Kidney (tissue), 22 donors: ENCODE measurements at places on chromosomes 16 and 17. TPM values are rescaled to one million over a fixed set of nuclear protein-coding genes. Genes with fewer than 3 reads are reported as not detected.

DNA sequence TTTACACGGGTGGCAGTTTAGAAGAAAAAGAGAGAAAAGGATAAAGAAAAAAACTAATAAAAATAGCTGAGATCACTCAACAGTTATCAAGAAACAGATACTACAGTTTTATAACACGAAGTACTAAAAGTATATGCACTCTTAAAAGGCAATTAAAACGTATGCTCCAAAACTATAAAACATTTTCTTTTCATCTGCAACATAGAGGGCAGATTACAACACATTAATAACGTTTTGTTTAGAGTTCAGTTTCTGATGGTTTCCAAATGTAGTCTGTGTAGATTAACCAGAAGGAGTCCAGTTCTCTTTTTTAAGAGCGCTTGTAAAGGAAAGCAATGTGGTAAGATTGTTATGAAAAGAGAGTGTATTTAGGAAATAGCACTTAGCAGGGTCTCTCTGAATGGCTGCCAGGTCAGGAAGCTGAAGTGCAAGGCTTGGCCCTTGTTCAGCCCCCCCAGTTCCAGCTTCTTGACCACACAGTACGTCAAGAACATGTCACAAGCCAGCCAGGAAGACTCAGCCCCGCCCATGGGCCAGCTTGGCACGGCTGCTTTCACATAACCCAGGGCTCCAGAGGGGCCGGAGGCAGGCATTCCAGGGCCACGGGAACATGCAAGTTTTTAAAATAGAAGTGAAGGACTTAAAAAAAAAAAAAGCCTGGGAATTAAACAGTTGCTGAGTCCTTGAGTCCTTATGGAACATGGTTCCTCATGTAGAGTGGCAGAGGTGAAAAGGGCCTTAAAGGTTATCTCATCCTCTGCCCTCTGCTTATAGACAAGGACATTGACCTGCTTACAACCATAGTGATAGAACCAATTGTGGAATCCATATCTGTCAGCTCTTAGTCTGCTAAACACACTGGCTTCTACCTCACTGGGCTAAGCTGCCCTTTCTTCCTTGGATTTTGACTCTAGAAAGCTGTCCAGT is 147.4 kb upstream of the TBX2 start:
- no peaks in the 10 kb centered on the region for H3K27me3 ChIP-seq
- H3K36me3 ChIP-seq, result no peaks in the 10 kb centered on the region
- H3K4me1 ChIP-seq, result peaks cover 16% of the 10 kb centered on the region
- peak overlapping the region; percentile 4 for H3K27ac ChIP-seq
- no peak overlapping the region for H3K4me3 ChIP-seq

- no peak overlapping the region for H3K4me3 ChIP-seq
- H3K4me1 ChIP-seq, result peaks cover 2% of the 10 kb centered on the region
- H3K36me3 ChIP-seq, result peaks cover 6% of the 10 kb centered on the region
- H3K27ac ChIP-seq, result no peak overlapping the region
- H3K27me3 ChIP-seq, result no peaks in the 10 kb centered on the region
Measured at GRCh38 chr17:42844761-42845555, 578 bp downstream of the AOC2 start.

DNA sequence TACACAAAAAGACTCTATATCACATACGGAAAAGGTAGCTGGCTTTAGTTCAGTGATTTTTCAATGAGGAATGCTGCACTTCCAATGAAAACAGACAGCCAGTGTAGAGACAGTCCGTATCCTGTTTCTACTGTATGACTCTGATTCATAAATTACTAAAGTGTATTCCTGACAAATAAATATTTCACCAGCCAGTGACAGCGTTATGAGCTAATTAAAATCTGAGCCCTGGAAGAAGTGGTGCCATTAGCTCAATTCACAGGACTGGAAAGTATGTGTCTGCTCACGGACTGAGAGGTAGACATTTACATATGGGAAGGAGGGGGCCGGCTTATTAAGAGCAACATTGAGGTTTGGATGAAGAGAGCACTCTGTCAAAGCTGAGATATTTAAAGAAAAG is 207.9 kb upstream of the RBFOX1 start:
- H3K27ac ChIP-seq, result no peak overlapping the region
- no peaks in the 10 kb centered on the region for H3K36me3 ChIP-seq
- H3K27me3 ChIP-seq, result no peaks in the 10 kb centered on the region
- no peak overlapping the region for H3K4me3 ChIP-seq
- peak; percentile 15 for DNase-seq

GRCh38 chr16:88924834-88925539 is 52.0 kb downstream of the CBFA2T3 start:
- H3K27me3 ChIP-seq, result no peaks in the 10 kb centered on the region
- H3K4me3 ChIP-seq, result no peak overlapping the region
- no peak for DNase-seq
- H3K36me3 ChIP-seq, result no peaks in the 10 kb centered on the region
- H3K27ac ChIP-seq, result no peak overlapping the region

- no peak overlapping the region for H3K4me3 ChIP-seq
- DNase-seq, result peak; percentile 10
- no peaks in the 10 kb centered on the region for H3K4me1 ChIP-seq
- no peaks in the 10 kb centered on the region for H3K27me3 ChIP-seq
Measured at GRCh38 chr17:71681427-71682173, 439.2 kb upstream of the SOX9 start.

DNA sequence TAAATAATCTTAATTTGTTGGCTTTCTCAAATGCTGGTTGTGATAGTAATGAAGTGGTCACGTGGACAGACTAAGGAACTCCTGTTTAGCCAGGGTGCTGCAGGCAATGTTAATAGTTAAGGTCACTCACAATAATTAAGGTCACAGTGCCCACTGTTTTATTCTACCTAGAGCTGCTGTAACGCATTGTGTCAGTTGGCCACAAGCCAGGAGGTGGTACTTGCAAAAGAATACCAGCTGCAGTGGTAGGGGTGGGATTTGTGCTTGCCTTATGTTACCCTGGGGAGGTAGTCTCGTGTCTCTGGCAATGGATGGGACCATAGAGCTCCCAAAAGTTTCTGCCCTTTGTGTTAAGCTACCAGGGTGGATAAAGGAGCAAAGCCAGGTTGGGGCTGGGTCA is 969.1 kb upstream of the CDH8 start:
- no peak overlapping the region for H3K4me3 ChIP-seq
- DNase-seq, result no peak
- no peaks in the 10 kb centered on the region for H3K27me3 ChIP-seq
- H3K27ac ChIP-seq, result no peak overlapping the region
- H3K36me3 ChIP-seq, result no peaks in the 10 kb centered on the region

- no peak overlapping the region for H3K4me3 ChIP-seq
- no peaks in the 10 kb centered on the region for H3K36me3 ChIP-seq
- H3K27me3 ChIP-seq, result no peaks in the 10 kb centered on the region
- peak overlapping the region; percentile 100 for H3K27ac ChIP-seq
Measured at GRCh38 chr16:67841198-67841815, 813 bp upstream of the THAP11 start.

- no peaks in the 10 kb centered on the region for H3K4me1 ChIP-seq
- no peaks in the 10 kb centered on the region for H3K36me3 ChIP-seq
- DNase-seq, result no peak
- H3K4me3 ChIP-seq, result no peak overlapping the region
Measured at GRCh38 chr17:73462823-73463222, 151.0 kb upstream of the CDC42EP4 start.

GRCh38 chr16:625117-625976 is 5.4 kb upstream of the WFIKKN1 start:
- no peaks in the 10 kb centered on the region for H3K27me3 ChIP-seq
- H3K4me1 ChIP-seq, result peaks cover 17% of the 10 kb centered on the region
- H3K4me3 ChIP-seq, result no peak overlapping the region
- no peak for DNase-seq

- no peak overlapping the region for H3K27ac ChIP-seq
- no peaks in the 10 kb centered on the region for H3K27me3 ChIP-seq
- no peak for DNase-seq
- H3K4me1 ChIP-seq, result no peaks in the 10 kb centered on the region
Measured at GRCh38 chr17:1197379-1197778, 17.6 kb upstream of the ABR start.

GRCh38 chr16:82454566-82454965 is 172.2 kb upstream of the CDH13 start:
- H3K27ac ChIP-seq, result no peak overlapping the region
- no peak overlapping the region for H3K4me3 ChIP-seq
- no peak for DNase-seq
- H3K27me3 ChIP-seq, result no peaks in the 10 kb centered on the region
- H3K4me1 ChIP-seq, result no peaks in the 10 kb centered on the region

DNA sequence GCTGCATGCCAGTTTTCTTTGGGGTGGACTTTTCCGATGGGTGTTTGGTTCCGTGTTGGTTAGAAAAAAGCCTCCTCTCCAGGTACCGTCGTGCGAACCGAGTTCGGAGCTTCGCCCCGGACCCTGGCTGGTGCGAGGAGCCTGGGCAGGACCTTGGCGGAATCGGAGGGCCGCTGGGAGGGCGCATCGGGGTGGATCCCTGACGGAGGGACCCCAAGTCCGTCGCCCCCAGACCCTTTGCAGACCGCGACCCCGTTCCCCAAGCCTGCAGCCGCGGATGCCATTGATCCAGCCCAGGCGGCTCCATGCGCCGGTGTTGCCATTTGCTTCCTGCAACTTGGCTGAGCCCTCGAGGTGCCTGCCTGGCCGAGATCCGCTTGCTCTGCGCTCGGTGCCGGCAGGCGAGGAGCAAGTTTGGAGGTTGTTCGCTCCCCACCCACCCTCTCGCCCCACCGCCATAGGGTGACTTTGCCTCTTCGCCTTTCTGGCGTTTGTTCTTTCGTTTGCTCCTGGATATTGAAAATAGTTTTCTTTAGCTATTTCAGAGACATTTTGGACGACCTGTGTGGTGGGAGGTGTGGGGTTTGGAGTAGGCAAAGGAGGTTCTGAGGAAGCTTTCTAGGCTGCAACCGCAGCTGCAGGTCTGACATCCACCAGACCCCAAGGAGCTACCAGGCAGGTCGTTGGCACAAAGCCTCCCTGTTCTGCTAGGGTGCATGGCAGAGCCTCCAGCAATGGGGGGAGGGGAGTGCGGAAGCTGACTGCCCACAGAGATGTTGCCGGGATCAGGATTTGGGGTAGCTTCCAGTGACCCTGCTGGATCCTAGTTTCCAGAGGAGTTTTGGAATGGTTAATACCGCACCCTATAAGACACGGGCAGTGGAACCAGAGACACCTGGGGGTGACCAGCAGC is 58.2 kb downstream of the RAP1GAP2 start:
- H3K36me3 ChIP-seq, result no peaks in the 10 kb centered on the region
- H3K4me3 ChIP-seq, result peak overlapping the region; percentile 58
- H3K4me1 ChIP-seq, result no peaks in the 10 kb centered on the region
- H3K27ac ChIP-seq, result no peak overlapping the region
- peak; percentile 66 for DNase-seq
- H3K27me3 ChIP-seq, result peaks cover 7% of the 10 kb centered on the region

GRCh38 chr16:22126037-22126558 is 33.8 kb downstream of the VWA3A start:
- H3K27me3 ChIP-seq, result no peaks in the 10 kb centered on the region
- DNase-seq, result no peak
- H3K4me3 ChIP-seq, result no peak overlapping the region
- no peak overlapping the region for H3K27ac ChIP-seq
- no peaks in the 10 kb centered on the region for H3K36me3 ChIP-seq
- H3K4me1 ChIP-seq, result no peaks in the 10 kb centered on the region

- H3K4me1 ChIP-seq, result peaks cover 4% of the 10 kb centered on the region
- DNase-seq, result no peak
- peaks cover 2% of the 10 kb centered on the region for H3K36me3 ChIP-seq
- H3K27ac ChIP-seq, result no peak overlapping the region
Measured at GRCh38 chr17:57972151-57972550, 15.9 kb downstream of the VEZF1 start.

DNA sequence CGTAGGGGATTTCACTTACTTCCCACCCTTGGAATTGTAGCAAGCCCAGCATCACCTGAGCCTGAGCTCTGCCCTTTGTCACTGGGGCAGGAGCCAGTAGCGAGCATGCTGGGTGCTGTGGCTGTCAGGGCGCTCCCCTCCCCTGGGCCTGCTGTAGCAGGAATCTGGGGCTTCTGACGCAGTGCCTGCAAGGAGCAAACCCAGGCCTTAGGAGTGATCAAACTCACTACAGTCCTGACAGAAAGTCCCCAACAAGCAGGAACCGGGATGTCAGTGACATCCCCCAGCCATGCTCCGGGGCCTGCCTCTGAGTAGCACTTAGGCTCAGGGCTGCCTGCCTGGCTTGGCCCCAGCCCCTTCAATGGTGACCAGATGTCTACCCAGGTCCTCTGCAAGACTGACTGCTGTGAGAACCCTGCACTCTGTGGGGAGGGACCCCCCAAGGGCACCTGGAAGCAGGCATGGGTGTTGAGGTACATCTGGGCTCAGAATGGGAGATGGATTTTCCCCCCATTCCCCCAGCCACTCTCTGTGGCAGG is 23.5 kb downstream of the PLD6 start:
- peaks cover 41% of the 10 kb centered on the region for H3K36me3 ChIP-seq
- no peak overlapping the region for H3K27ac ChIP-seq
- no peak for DNase-seq
- H3K4me1 ChIP-seq, result no peaks in the 10 kb centered on the region

DNA sequence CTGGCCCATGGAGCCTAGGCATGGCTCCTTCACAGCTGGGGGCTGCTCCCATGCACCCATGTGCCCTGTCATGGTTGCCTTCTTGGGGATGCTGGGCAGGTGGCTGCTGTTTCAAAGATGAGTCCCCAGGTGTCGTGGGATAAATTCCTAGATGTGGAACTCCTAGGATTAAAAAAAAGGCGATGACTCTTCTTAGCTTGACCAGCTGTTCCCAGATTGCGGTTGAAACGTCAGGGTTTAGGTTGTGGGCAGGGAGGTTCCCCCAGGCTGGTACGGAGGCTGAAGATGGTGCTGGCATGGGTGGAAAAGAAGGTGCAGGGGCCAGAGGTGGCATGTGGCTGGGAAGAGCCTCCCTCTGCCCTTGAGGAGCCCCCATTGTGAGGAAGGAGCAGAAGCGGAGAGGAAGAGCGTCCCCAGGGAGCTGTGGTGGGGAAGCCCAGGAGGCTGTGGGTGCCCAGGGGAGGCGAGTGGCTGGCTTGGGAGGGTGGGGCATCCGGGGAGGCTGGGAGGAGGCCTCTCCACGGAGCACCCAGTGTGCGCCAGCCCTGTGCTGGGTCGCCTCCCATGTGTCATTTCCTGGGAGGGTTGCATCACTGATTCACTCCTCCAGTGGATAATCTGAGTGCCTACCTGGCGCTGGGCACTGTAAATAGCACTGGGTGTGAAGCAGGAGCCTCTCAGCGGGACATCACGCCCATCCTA is 7.5 kb upstream of the KCNJ12 start:
- no peak for DNase-seq
- H3K4me3 ChIP-seq, result no peak overlapping the region
- no peak overlapping the region for H3K27ac ChIP-seq
- H3K36me3 ChIP-seq, result no peaks in the 10 kb centered on the region

The TUBD1 gene
- total RNA-seq, result 11.9 TPM

The CCNF gene
- total RNA-seq, result 2.9 TPM

The FADS6 gene
- not detected for total RNA-seq

The STH gene
- total RNA-seq, result not detected

The NPIPB2 gene
- 12.4 TPM for total RNA-seq

The CCDC154 gene
- total RNA-seq, result 2.8 TPM

The DPEP3 gene
- total RNA-seq, result 0.19 TPM

The KRT28 gene
- total RNA-seq, result not detected

The CD19 gene
- total RNA-seq, result 2.6 TPM

The TMEM235 gene
- total RNA-seq, result not detected

The EVI2B gene
- total RNA-seq, result 16.5 TPM

The KRTAP9-4 gene
- total RNA-seq, result not detected

The MMP2 gene
- total RNA-seq, result 101 TPM
